Activated naive CD8-positive, alpha-beta T cell treated with anti-CD3 and anti-CD28 coated beads for 36 hours (primary cell): ENCODE measurements at places on chromosomes 7 and 10. TPM values are rescaled to one million over a fixed set of nuclear protein-coding genes. Genes with fewer than 3 reads are reported as not detected.

DNA sequence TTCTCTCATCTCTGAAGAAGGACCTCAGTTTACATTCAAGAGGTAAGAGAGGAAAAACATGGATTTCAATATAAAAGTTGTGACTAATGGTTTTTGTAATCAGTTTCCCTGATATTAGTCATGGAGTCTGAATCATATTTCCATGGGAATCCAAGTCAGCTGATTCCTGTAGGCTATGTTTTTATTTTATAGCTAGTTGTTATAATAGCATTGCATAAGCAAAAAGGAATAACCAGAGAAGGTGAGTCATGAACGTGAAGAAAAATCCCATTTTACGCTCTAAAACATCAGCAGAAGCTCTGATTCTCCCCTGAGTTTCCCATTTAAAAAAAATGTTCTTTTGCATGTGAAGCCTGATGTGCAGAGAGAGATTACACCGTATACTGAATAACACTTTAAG lies 299.3 kb downstream of the SFMBT2 start:
- H3K4me3 ChIP-seq: no peak overlapping the region
- H3K27ac ChIP-seq: no peak overlapping the region
- peaks cover 9% of the 10 kb centered on the region for H3K4me1 ChIP-seq
- H3K27me3 ChIP-seq: peaks cover 4% of the 10 kb centered on the region

Gene AKR1C4
- not detected for total RNA-seq

- no peak overlapping the region for H3K27ac ChIP-seq
- no peak for DNase-seq
- peak overlapping the region; percentile 30 for H3K4me3 ChIP-seq
- no peaks in the 10 kb centered on the region for H3K36me3 ChIP-seq
These were observed 2.3 kb downstream of the FBXO24 start for GRCh38 chr7:100588438-100588837.

DNA sequence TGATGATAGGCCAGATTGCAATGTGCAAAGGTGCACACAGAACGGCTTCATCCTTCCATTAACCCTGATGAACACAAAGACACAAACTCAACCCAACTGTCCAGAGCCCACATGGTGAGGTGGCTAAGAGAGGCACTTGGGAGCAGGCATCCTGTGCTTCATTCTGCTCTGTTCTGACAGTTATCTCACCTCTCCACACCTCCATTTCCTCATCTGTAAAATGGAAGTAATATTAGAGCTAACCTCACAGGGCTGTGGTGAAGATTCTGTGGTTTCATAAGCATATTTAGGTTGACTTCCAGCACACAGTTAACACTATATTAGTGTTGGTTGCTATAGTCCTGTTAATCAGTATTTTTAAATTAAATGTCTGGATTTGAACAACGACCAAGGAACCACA lies 126.3 kb downstream of the TAX1BP1 start:
- H3K27me3 ChIP-seq: no peaks in the 10 kb centered on the region
- no peaks in the 10 kb centered on the region for H3K36me3 ChIP-seq

DNA sequence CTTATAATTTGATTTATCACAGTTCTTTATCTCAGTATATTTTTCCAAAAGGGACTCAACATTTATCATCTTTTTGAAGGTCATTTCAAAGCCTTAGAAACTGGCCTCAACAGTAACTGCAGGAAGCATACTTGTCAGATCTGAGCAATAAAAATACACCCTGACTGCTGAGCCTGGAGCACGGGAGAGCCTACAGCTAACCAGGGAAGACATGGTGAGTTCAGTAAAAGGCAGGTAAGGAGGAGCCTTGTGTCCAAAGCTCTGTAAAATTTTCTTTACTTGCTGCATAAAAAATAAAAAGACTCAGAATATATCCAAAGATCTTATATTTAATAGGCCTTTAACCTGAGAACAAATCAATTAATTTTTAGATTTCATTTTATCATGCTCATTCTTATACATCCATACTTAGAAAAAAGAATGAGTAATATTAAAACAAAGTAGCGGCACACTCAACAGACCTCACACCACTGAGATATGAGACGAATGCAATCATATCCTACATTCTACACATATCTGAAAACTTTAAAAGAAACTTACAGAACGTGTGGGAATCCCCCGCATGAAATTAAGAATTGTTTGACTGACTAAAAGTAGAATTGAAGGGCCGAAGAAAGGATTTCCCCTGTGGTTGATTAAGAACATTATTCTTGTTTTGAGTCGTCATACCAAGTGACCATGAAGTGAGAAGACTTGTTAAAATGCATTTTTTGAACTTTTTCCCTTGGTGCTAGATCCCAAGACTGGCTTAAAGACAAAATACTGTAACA lies 296.4 kb upstream of the MKLN1 start:
- peak overlapping the region; percentile 51 for H3K4me3 ChIP-seq
- peak overlapping the region; percentile 95 for H3K27ac ChIP-seq
- peaks cover 85% of the 10 kb centered on the region for H3K4me1 ChIP-seq
- DNase-seq: no peak

GRCh38 chr10:101725296-101726114 lies 30.5 kb upstream of the FBXW4 start:
- DNase-seq: no peak
- H3K36me3 ChIP-seq: no peaks in the 10 kb centered on the region
- H3K4me1 ChIP-seq: no peaks in the 10 kb centered on the region
- peaks cover 9% of the 10 kb centered on the region for H3K27me3 ChIP-seq
- H3K27ac ChIP-seq: no peak overlapping the region

Gene TSPAN15
- 0.66 TPM for total RNA-seq

GRCh38 chr7:120996988-120997345 lies 8.5 kb downstream of the CPED1 start:
- no peak overlapping the region for H3K27ac ChIP-seq
- no peak overlapping the region for H3K4me3 ChIP-seq
- no peaks in the 10 kb centered on the region for H3K36me3 ChIP-seq
- peaks cover 17% of the 10 kb centered on the region for H3K4me1 ChIP-seq

- H3K27me3 ChIP-seq: peaks cover 13% of the 10 kb centered on the region
- H3K4me3 ChIP-seq: no peak overlapping the region
- no peaks in the 10 kb centered on the region for H3K36me3 ChIP-seq
- DNase-seq: no peak
- H3K27ac ChIP-seq: no peak overlapping the region
These were observed 110.8 kb upstream of the FGFR2 start for GRCh38 chr10:121708728-121709674.
